ENCODE measurements at places on chromosomes 4 and X.

DNA sequence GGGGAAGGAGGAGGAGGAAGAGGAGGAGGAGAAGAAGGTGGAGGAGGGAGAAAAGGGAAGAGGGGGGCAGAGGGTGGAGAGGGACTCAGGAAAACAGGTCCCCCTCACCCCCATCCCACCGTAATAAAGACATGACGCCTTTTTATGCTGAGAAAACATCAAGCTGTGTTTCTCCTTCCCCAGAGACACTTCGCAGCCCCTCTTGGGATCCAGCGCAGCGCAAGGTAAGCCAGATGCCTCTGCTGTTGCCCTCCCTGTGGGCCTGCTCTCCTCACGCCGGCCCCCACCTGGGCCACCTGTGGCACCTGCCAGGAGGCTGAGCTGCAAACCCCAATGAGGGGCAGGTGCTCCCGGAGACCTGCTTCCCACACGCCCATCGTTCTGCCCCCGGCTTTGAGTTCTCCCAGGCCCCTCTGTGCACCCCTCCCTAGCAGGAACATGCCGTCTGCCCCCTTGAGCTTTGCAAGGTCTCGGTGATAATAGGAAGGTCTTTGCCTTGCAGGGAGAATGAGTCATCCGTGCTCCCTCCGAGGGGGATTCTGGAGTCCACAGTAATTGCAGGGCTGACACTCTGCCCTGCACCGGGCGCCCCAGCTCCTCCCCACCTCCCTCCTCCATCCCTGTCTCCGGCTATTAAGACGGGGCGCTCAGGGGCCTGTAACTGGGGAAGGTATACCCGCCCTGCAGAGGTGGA is 45.3 kb upstream of the SHOX start:
- DNase-seq: no peak

DNA sequence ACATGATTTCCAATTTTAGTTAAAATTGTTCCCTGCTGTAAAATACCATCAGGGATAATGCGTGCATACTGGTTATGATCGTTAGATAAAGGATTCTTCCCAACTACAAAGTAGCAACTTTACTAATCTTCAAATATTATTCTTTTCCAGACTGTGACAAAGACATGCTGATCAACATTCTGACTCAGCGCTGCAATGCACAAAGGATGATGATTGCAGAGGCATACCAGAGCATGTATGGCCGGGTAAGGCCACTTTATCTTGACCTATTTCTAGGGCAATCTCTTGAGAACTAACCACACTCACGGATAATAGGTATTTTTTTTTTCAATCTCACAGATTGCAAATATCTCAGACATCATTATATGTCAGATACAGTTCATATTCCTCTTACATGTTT is 47.0 kb downstream of the ANXA10 start:
- no peak for DNase-seq

GRCh38 chr4:153745651-153746050 is 14.2 kb downstream of the RNF175 start:
- no peak for DNase-seq

DNA sequence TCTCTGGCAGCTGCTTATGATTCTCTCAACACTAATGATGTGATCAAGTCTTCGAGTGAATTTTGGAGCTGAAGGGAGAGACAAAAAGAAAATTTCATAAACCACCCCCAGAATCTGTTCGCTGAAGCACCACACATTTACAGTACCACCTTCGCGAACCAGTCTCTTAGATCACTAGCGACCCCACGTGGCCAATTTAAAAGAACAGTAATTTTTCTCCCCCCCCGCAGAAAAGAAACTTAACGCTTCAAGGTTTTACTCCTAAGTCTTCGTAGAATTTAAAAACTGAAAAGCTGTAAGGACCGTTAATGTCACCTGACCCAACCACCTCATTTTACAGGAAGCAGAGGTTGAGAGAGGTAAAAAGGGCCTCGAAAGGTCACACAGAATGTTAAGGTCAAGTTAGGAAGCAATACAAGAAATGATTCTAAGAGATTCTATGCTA is 187.5 kb downstream of the QDPR start:
- DNase-seq: no peak

Data from stimulated activated CD8-positive, alpha-beta memory T cell treated with anti-CD3 and anti-CD28 coated beads, Interleukin-4, amount 100 ng/mL, for 1 hour (primary cell).